ENCODE measurements at places on chromosomes 5 and 9. TPM values are rescaled to one million over a fixed set of nuclear protein-coding genes. Genes with fewer than 3 reads are reported as not detected.

DNA sequence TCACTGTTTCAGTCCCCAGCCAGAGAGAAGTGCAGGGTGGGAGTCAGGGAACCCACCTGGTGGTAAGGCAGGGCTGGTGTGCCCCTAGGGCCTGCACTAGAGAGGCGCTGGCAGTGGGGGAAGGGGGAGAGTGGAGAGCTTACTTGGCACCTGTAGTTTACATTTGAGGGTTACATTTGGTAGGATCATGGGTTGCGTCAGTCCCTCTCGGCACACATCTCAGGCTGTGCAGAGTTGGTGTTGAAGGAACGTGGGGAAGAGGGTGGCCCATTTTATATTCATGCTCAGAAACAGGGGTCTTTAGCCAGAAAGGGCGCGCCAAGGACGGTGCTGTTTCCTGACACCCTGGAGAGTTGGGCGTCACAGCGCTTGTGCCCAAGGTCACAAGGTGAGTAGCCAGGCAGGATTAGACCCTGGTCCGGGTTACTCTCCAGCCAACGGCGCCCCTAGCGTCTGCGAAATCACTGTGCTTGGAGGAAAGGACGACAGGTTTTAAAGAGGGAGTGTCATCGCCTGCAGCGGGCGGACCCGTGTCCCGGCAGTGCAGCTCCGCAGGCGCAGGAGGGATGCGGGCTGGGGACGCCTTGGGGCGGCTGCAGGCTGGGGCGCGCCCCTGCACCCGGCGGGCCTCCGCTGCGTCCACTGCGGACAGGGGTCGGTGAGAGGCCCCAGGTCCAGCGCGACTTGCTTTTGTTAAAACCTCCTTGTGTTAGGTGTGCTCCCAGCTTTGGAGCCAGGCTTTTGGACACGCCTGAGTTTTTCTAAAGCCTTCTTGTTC lies 272.6 kb downstream of the FANCC start:
- no peak for DNase-seq

DNA sequence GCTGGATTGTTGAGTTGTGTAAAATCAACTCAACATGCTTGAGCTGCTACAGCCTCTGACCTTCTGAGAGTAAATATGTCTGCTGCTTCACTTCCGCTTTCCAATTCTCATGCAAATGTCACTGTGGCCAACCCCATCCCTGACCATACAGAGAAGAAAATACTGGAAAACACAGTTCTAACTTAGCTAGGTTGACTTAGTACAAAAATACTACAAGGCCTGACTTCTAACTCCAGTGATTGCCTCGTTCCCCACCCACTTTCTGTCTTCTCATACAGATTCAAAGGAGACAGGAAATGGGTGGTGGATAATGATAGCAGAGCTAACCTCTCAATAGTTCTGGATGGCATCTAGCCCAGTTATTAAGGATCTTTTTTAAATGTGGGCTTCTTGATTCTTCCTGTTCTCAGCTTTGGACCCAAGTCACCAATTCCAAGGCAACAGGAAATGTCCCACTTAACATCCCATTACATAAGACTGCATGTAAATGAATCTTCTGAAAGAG lies 226.6 kb upstream of the SLC24A2 start:
- DNase-seq: peak; percentile 59

The SLC34A1 gene
- total RNA-seq: 0.63 TPM

The IL4 gene
- not detected for total RNA-seq

DNA sequence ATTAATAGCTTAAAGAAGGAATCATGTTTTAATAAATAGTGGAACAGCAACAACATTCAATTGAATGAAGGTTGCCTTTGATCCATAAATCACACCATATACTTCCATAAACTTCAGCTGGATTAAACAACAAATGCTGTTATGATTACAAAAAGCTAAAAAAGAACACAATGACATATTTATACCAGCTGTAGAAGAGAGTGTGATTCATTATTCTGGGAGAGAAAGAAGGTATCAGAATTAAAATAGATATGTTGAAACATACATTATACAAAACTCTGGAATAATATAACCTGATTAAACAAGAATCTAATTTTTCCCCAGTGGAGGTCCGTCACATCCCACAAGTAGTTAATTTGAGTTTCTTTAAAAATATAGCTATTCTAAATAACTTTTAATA lies 7.5 kb upstream of the RECK start:
- DNase-seq: no peak

GRCh38 chr5:88244686-88245085 lies 24.0 kb downstream of the TMEM161B start:
- no peak for DNase-seq

Measured in OCI-LY7 (cell line).